WTC11 (cell line): ENCODE measurements at places on chromosomes 13 and 19. TPM values are rescaled to one million over a fixed set of nuclear protein-coding genes. Genes with fewer than 3 reads are reported as not detected.

DNA sequence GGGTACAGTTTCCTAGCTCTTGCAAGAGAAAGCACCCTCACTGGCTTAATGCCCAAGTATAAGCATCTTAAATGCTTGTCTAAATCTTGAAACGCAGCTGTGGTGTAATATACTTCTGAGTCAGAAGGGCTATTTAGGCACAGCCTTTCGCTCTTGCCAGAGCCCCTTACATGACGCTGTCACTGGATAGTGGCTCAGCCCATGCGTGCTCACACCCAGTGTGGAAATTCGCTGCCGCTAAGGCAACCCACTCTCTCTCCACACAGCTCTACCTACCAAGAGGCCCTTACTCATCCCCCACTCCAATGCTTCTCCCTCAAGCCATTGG lies 24.0 kb downstream of the UQCRFS1 start:
- no peak for DNase-seq

DNA sequence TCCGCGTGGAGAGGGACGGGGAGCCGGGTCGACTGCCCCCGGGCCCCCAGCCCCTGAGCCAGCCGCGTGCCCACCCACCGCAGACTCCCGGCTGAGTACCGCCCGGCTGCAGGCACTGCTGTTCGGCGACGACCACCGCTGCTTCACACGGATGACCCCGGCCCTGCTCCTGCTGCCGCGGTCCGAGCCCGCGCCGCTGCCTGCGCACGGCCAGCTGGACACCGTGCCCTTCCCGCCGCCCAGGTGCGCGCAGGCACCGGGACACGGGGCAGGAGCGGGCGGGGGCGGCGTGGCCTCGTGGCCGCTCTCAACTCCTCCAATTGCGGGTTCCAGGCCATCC lies 1.6 kb downstream of the AMH start:
- no peak for DNase-seq

DNA sequence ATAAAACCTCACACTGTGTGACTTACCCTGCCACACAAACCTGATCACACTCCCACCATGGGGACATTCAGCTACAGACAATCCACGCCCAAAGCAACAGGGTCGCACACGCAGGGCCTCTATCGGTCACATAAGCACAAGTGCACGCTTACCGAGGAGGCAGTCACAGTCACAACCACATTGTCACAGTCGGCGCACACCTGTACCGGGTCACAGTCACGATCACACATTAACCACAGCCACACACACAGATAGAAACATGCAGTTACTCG lies 579 bp downstream of the ZNF566 start:
- DNase-seq: no peak

The PTH2 gene
- 1.0 to 1.7 TPM (median 1.5 TPM) in 3 replicates for total RNA-seq

DNA sequence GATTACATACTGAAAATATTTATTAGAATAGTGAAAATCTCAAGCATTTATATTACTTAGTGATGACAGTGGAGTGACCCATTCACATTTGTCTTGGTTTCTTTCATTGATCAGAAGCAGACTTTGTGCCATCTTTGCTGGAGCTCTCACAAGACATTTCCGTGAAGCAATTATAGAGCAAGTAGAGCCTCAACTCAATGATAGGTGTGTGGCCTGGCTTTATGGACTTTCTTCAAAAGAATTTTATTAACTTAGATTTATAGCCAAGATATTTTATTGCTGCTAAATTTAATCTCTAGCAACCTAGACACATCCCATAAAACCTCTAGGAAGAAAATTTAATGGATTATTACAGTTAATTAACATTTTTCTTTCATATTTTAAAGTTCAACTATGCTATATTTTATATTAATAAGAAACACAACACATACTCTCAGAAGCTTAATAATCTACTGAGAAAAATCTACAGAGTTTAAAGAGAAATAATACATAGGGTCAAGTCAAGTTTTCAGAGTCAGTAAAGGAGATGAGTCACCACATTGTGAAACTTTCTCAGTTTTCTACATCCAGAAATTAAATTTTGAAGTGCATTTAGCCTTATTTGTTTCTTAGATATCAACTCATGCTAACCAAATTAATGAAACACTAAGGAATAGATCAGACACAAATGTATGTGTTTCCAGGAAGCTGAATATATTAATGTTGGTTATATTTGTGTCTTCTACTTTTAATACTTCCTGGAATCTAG lies 160.5 kb downstream of the LACC1 start:
- no peak for DNase-seq

GRCh38 chr13:93305886-93306285 lies 79.3 kb downstream of the GPC6 start:
- no peak for DNase-seq

The HS6ST3 gene
- 1.2 to 1.4 TPM (median 1.3 TPM) in 3 replicates for total RNA-seq

- DNase-seq: no peak
Measured at GRCh38 chr13:29458419-29458818, 137.1 kb downstream of the SLC7A1 start.

The SLC10A2 gene
- not detected in 3 replicates for total RNA-seq

The SLC7A10 gene
- total RNA-seq: 4.2 to 4.9 TPM (median 4.4 TPM) in 3 replicates

The CAMSAP3 gene
- total RNA-seq: 27.8 to 34.6 TPM (median 32.1 TPM) in 3 replicates
